ENCODE measurements at places on chromosomes 5 and 9.

DNA sequence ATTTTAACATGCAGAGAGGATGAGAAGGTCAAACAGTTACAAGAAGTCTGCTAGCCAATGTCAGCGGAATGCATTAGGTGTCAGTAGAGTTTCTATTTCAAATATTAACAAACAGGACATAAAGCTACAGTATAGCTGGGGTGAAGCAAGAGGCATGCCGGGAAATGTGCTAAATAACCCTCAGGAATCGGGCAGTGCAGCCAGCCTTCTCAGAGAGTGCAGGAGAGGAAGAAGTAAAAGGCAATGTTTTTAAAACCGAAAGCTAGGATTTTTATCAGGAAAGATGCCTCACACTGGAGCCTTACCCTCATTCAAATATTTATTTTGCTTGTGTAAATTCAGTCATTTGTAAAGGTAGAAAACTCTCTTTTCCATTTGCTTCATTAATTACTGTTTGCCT lies 59.1 kb upstream of the SH3GL2 start:
- DNase-seq: no peak

DNA sequence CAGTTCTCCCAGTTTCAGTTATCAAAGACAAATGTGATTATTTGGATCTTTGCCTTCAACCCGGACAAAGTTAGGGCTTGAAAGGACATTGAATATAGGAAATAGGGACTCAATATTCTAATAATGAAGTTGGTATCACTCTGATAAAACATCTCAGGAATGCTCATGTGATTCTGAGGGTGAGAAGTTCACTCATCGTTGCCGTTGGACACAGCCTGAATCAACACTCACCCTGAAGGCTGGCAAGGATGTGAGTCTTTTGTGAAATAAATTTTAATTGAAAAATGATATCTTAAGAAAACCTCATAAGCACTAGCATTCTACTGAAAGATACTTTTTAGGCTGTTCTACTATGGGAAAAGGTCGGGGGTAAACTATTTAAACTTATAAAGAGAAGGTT lies 44.8 kb upstream of the C9orf72 start:
- DNase-seq: no peak

DNA sequence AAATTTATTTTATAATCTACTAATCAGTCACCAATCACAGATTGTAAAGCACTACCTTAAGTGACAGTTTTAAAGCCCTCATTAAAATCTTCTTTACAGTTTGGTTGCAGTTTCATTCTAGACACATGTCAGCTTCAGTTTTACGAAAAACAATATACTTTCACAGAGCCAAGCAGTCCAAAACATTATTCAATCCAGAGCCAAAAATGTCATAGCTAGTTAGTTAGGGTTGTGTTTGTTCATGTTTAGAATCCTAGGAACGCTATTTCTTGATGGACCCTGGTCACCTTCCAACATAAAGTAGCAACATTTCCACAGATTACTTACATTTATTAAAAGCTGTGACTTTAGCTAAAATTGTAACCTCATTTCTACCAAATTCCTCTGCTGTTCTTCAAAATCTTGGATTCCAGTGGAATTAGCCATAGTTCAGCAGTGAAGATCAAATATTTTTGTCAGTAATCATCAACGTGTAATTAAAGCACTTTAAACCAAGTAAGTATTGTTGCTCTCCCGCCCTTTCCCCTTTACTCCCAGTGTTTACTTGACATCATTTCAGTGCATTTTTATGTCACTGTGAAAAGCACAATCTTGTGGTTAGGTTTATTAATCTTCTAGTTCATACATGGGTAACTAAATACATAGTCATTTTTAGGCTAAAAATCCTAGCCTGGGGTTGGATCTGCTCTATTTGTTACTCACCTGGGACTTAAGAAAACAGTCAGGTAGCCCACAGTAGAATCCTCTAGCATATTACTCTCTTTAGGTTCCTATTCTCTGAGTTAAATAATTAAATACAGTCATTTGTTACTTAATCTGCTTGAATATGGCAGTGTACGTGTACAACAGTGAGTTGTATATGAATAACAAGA lies 74.3 kb downstream of the NIPBL start:
- DNase-seq: no peak

DNA sequence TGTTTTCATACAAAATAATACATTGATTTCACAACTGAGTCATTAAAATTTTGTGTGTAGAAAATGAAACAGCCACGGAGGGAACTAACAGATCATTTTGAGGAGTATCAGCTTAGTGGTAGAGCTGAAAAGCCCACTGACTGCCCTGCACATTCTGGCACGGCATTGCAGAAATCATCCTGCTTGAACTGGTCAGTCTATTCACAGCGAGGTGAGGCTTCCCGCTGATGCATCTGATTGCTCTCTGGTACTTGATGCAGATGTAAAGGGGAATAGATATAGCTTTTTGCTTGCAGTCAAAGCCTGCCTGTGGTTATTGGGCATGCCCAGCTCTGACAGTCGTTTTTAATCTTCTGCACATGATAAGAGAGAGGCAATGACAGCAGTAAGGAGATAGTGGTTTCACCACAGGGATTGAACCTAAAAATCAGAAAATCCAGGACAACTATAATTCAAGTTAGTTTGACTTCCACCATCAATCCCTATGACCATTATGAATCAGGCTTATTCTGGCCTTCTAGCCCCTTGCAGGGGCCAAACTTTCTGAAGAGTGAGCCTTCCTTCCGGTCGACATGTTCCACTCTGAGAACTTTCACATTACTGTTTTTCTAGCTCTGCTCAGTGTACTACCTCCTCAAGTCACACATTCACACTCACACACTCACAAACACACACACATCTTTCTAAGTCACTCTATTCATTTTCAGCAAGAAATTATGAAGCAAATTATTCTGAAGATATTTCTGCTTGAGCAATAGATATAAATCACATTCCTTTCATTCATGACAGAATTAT lies 782.8 kb upstream of the NUDT12 start:
- no peak for DNase-seq

DNA sequence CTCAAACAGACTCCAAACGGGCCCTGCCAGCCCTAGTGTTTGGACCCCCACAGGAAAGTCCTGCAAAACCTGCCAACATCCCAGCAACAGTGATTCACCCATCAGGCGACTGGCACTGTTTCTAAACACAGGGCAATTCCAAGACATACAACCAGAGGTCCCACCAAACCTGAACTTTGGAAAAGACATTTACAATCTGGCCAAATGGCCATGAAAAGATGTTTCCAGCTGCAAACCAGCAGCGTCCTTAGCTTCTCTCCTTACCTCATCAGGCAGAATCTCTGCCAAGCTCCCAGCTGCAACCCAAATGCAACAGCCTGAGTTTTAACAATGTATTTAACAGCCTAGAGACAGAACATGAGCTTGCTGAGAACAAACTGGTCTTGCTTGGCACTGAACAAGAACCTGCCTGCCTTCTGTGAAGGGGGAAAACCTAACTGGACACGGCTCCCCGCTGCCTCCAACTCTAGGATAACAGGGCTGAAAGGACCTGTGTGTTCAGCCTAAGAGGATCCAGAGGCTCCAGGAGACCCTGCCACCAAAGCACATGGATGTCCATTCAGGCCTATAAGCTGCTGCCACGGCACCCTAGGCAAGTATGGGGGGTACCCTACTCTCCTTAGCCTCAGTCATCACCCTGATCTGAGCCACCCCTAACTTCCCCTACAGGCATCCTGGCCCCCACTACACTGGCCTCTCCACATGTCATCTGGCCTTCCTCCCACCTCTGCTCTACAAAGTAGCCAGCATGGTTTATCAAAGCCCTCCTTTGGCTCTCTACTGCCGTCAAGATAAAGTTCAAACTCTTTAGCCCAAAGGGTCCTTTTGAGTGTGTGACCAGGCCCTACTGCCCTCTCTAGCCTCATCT lies 5.6 kb downstream of the P4HA2 start:
- no peak for DNase-seq

GRCh38 chr5:80234116-80234948 lies 21.5 kb downstream of the SERINC5 start:
- DNase-seq: no peak

- DNase-seq: no peak
Measured at GRCh38 chr5:72498284-72498683, 8.9 kb downstream of the ZNF366 start.

DNA sequence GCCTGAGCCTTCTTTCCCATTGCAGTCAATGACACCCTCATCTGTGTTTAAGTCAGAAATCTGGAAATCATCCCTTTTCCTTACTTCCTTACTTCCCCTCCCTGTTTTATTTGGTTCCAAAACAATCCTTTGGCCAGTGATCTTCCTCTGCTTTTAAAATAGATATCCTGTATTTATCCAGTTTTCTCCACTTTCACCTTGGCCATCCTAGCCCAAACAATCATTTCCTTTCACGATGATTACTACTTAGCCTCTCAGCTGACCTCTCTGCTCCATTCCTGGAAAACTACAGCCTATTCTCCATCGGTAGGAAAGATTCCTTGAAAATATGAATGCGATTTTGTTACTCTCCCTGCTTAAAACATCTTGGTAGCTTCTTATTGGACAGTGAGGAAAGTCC lies 565.4 kb downstream of the TLR4 start:
- DNase-seq: no peak

DNA sequence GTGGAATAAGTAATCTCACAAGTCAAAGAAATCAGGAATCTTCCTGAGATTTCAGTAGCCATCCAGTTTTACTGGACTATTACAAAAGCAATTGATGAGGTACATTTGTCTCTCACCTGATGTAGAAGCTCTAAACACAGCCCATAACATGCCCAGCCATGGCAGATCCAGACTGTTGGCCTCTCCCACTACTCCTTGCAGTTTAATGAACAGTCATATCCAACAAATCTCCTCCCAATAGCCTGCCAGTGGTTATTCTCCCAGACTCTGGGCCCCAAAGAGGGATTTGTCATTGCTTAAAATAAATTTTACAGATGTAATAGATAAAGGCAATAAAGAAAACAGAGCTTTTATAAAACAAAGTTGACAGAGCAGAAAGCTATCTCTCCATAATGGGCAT lies 80.8 kb downstream of the ZNF608 start:
- no peak for DNase-seq

DNA sequence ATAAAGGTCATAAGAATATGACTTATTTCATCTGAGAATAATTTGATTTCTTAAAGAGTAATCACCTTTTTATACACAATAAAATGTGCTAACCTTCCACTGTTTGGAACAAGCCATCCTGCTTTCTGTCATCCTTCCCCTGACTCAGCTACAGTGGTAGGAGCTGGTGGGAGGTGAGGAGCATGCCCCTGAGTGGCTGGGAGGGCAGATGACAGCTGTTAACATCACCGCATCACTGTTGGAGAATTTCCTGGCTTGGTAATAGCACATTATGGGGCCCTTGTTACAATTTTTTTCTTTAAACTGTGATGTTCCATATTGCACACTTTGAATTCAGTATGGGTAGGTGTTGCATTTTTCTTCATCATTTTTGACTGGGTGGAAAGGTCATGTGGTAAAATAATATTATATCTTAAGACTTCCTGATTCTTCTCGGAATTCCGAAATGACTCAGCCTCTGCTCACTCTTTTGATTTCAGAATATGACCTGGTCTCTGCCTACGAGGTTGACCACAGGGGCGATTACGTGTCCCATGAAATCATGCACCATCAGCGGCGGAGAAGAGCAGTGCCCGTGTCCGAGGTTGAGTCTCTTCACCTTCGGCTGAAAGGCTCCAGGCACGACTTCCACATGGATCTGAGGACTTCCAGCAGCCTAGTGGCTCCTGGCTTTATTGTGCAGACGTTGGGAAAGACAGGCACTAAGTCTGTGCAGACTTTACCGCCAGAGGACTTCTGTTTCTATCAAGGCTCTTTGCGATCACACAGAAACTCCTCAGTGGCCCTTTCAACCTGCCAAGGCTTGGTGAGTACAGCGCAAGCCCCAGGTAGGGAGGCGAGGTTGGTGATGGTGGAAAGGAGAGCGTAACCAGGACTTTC lies 5.8 kb downstream of the ADAMTS16 start:
- DNase-seq: no peak

DNA sequence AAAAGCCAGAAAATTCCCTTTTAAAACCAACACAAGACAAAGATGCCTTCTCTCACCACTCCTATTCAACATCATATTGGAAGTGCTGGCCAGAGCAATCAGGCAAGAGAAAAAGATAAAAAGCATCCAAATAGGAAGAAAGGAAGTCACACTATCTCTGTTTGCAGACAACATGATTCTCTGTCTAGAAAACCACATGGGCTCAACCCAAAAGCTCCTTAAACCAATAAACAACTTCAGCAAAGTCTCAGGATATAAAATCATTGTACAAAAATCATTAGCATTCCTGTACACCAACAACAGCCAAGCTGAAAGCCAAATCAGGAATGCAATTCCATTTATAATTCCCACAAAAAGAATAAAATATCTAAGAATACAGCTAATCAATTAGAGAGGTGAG lies 112.0 kb downstream of the ADAMTSL1 start:
- no peak for DNase-seq

GRCh38 chr5:148393390-148393741 lies 9.6 kb downstream of the FBXO38 start:
- no peak for DNase-seq

DNA sequence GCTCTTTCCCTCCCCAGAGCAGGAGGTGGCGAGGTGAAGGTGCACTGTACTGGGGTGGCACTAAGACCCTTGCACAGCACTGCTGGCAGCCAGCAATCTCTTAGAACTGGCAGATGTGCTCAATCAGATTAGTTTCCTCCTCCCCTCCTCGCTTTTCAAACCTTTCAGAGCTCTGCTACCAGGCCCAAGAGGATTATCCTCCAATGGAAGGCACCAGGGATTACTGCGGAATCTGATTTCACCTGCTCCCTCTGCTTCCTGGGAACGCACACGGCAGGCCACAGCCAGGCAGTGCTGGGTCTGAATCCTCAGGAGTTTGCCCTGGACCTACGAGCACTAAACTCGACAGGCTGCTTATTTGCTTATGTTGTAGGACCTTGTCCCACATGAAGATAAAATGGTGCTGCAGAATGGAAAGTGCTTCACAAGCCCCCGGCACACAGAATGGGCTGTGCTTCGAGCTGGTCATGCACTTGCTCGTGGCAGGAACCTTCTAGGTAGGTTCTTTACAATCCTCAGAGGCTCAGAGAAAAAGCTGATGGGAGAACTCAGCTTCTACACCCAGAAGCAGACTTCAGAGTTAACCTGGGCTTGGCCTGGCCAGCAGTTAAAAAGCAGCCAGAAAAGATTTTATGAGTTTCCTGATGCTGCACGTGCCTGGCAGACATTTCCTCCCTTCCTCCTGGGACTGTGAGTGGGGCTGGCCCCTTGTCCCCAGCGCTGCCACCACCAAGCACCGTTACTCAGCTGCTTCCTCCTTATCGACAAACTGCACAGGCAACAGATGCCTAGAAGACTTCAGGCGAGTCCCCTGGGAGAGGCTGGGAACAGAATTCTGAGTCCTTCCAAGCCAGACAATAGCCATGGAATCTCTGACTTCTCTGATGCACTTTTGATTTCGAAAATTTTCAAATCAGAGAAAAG lies 33.1 kb downstream of the FABP6 start:
- no peak for DNase-seq

DNA sequence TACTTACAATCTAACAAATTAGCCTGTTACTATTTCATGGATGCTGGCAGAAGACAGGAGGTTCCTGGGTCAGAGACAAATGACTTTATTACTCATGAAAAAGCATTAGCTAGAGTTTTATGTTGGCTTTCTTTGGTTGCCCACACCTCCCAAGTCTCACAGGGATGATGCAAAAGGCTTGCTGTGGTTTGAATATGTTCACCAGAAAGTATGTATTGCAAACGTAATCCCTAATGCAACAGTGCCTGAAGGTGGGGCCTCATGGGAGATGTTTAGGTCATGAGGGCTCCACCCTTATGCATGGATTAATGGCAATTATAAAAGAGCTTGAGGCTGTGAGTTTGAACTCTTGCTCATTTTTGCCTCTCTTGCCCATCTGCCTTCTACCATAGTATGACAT lies 28.5 kb downstream of the DPYSL3 start:
- no peak for DNase-seq

GRCh38 chr5:177592905-177593304 lies 902 bp downstream of the TMED9 start:
- DNase-seq: no peak

GRCh38 chr5:20556115-20556763 lies 568.2 kb upstream of the CDH18 start:
- no peak for DNase-seq
